ENCODE measurements at places on chromosomes 1 and 21.

DNA sequence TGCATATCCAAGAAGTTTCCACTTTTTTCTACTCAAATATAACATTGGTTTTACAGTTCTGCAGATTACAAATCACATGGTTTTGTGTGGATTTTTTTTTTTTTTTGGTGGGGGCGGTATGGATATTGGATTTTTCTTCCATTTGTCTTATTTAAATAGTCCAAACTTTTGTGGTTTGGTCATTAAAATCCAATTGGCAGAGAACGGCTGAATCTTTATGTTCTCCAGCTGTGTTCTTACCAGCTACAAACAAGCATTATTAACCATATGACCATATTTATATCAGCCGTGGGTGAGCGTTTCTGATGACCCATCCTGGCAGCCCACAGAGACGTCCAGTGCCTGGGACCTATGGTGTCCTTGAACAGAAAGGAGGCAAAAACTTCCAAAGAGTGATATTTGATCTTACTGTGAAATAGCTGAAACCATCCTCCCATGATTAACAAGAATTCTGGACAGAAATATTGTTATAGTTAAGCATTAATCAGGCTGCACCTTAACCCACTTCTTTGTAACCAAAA, 200.4 kb downstream of the LYPLAL1 start:
- no peak for DNase-seq

GRCh38 chr1:15657021-15657420, 27.1 kb upstream of the PLEKHM2 start:
- DNase-seq: no peak

DNA sequence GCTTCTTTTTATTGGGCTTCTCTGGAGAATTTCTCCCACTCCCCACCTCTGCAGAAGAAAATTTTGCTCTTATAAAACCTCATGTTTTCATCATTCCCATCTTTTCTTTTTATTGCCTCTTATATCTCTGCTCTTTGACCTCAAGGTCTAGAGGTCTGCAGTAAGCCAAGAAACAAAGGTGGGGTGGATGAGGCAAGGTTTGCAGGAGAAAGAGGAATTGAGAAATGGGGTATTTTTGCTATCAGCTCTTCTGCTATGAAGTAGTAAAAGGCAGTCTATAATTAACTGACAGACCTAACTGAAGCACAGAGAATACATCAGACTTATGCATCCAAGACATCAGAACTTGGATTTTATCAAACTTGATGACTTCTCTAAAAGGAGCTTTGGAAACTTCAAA, 22.9 kb downstream of the SYT11 start:
- no peak for DNase-seq

DNA sequence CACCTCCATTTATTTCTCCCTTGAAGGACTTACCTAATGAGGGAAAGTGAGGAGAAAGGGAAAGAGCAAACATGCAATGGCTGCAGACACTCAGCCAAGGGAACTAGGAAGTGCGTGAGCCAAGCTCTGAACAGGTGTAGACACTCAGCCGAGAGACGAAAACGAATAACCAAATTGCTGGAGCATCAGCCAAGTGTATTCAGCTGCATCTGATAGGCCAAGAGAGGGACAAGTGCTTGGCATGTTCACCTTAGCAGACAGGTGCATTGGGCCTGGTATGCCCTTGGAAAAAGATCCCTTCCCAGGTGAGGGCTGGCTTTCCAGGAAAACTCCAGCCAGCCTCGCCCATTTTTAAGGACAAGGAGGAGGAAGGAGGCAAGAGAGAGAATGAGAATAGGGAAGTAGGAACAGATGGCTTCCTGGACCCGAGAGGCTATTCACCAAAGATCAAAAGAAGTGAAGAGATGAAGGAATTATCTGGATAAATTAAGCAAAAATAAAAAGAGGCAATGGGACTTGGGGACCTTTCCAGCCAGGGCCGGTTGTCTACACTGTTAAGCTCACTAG, 184.7 kb downstream of the TOMM20 start:
- DNase-seq: no peak

GRCh38 chr1:97870589-97870988, 50.2 kb downstream of the DPYD start:
- DNase-seq: no peak

DNA sequence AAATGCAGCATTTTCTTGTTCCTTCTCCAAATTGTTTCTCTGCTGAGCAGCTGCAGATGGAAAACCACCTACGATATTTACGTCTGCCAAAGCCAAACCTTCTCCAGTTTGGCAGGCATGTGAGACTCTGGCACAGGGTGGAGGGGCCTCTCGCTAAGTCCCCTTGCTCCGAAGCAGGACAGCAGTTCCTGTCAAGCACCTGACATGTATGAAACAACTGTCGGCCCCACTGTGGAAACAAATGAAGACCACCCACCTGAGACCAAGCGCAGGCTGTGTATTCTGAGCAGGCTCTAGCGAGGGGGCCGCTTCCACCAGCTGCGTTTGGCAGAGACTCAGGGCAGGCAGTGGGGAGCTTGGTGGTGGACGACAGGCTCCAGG, 74.7 kb downstream of the RIPK4 start:
- no peak for DNase-seq

DNA sequence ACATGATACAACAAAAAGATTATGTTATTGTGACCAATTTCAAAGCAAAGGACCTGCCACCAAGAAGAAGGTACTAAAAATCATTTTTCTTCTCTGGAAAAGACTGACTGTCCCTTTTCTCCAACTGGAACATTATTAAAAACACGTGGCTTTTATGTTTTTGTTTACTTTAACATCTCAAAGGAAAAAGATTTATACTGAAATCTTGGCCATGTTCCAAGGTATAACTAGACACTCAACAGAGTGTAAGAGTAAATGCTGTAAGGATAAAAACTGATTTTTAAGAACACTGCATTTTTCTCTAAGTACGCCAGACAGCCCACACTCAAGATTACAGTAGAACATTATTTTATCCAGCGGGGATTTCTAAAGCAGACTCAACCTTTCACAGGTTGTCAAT, 62.1 kb downstream of the BRWD1 start:
- no peak for DNase-seq

- DNase-seq: peak; percentile 6
These were observed 136.7 kb upstream of the ETV3 start for GRCh38 chr1:157274698-157275534.

DNA sequence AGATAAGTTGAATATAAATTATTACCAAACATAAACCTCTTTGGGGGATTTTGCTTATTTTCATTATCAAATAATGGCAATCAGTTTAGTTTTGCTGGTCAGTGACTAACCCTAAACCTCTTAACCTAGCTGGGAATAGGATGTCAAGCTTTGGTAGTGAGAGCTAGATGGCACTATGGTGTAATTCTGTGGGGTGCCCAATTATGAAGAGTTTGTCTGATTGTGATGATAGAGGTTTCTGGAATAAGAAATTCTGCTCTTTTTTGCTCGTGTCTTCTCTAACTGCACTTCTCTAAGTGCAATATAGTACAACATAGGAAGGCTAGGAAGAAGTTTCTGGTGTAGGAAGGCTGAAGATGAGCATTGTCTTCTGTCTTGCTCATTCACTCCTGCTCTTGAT, 59.8 kb downstream of the XCL1 start:
- DNase-seq: no peak

- DNase-seq: no peak
These were observed 25.8 kb downstream of the TFAP2E start for GRCh38 chr1:35598895-35599294.

DNA sequence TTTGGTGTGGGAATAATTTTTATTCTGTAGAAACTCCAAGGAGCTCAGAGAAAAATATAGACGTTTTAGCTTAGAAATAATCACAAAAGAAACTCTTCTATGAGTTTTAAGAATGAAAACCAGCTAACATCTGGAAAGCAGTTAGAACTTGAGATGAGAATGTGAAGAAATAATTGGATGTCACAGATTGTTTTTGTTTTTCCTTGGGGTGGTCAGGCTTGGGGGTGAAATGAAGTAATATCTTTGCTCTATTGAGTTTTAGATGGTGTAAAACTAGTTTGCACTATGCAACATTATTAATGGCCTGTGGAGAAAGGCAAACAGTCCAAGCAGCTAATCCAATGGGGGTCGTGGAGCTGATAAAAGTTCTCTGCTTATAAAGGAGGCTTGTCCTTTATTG, 101.2 kb downstream of the FMN2 start:
- no peak for DNase-seq

DNA sequence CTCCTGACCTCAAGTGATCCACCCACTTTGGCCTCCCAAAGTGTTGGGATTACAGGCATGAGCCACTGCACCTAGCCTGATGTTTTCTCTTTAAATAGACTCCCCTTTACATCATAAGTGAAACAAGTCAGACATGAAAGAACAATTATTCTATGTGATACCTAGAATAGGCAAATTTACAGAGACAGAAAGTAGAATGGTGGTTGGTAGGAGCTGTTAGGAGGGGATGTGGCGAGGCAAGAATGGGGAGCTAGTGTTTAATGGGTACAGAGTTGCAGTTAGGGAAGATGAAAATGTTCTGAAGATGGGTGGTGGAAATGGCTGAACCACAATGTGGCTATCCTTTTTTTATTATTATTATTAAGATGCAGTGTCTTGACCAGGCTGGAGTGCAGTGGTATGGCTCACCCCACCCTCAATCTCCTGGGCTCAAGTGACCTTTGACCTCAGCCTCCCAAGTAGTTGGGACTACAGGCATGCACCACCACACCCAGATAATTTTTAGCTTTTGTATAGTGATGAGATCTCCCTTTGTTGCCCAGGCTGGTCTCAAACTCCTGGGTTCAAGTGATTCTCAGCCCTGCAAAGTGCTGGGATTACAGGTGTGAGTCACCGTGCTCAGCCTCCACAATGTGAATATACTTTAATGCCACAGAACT, 28.4 kb downstream of the ELF3 start:
- DNase-seq: no peak

- DNase-seq: no peak
These were observed 251.8 kb upstream of the IRF2BP2 start for GRCh38 chr1:234861761-234862160.

DNA sequence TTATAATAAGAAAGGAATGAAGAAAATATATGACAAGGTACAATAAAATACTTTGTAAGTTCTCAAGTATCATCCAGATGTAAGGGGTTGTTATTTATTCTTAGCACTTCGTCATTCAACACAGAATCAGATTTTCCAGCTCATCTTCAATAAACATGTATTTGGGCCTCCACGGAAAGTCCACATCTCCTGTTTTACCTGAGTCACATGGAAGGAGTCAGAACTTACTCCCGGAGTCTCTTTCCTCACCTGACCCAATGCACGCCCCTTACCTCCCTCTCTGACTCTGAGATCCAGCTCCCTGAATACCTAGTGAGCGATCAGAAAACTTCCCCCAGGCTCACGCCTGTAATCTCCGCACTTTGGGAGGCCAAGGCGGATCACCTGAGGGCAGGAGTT, 1.5 kb upstream of the PMVK start:
- no peak for DNase-seq

DNA sequence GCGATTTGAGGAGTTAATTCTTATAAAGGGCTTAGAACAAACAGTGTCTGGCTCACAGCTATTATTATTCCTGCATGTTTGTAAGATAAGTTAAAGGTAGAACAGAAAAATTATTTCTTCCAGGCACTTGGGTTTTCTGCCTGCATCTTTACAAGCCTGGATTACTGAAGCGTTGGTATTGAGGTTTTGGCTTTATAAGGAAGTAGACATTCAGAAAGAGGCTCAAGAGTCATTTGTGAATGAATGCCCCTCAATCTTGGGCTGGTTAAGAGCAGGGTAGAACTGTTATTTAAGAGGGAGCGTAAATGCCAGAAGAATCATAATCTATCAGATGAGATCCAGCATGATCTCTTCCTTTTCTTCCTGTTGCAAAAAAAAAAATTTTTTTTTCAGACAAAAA, 77.3 kb upstream of the ARID1A start:
- DNase-seq: no peak

DNA sequence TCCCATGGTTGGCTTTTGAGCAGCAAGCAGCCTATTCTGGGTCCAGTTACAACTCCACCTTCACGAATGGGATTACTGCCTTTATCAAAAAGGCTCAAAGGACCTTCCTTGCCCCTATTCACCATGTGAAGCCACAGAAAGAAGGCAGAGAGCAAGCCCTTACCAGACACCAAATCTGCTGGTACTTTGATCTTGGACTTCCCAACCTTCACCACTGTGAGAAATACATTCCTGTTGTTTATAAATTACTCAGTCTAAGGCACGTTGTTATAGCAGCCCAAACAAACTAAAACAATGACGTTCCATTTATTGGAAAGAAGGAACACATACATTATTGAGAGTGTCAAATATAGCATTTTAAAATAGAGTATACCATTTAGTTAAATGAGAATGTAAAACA, 1557.9 kb downstream of the PLA2G4A start:
- DNase-seq: no peak

- DNase-seq: no peak
These were observed 77.6 kb downstream of the RPS6KA1 start for GRCh38 chr1:26607186-26607585.

DNA sequence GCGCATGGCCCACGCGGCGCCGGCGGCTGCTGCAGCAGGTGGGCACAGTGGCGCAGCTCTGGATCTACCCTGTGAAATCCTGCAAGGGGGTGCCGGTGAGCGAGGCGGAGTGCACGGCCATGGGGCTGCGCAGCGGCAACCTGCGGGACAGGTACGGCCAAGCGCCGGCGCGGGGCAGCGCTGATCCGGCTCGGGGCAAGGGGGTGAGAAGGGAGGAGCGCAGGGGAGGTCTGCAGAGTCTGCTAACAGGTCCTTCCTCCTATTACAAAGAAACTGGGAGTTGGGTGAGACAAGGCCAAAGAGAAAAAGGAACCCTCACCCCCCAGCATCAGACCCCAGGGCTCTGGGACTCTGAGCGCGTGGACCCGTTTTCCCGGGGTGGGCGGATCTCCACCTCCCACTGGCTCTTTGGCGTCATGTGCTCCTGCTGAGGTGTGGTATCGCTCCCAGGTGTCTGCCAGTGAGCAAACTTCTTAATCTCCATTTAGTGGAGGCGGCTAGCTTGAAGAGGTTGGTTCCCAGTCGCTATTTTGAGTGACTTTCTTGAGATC, 431 bp downstream of the MTARC1 start:
- peak; percentile 85 for DNase-seq

DNA sequence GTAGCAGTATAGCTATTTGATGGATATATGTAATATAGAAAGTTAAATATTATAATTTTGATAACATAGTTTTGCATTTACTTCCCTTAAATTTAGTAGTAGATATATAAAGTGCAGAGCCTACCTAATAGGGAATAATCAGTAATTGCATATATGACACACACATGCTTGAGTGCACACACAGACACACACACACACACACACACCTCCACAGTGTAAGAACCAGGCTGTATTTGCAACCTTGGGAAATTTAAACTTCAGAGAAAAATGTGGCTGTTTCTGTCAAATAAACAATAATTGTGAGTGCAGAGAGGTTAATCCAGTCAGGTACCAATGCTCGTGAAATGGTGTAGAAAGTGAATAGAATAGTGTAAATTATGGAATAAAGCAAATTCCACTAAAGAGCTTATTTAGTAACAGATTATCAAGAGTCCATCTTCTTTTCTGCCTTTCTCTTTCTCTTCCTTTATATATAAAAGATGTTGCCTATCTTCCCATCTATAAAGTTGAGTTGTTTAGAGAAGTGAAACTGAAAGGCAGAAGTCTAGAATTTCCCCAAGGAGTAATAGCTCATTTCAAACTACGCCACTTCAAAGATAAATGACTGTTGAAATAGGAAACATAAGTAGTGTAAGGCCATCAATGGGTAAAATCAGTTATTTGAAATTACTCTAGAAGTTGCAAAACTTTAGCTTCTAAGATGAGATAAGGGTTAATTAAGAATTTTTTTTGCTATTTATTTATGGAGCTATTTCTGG, 273.7 kb downstream of the SRGAP2C start:
- no peak for DNase-seq

- no peak for DNase-seq
These were observed 3.5 kb downstream of the MARCKSL1 start for GRCh38 chr1:32332290-32333079.

Measured in RWPE1 (cell line).